Stimulated activated CD4-positive, alpha-beta T cell treated with anti-CD3 and anti-CD28 coated beads, TNF-alpha, amount 100 ng/mL, for 24 hours (primary cell): ENCODE measurements at places on chromosomes 2 and 18.

GRCh38 chr2:102768892-102769291 is 7.1 kb downstream of the TMEM182 start:
- no peak for DNase-seq

DNA sequence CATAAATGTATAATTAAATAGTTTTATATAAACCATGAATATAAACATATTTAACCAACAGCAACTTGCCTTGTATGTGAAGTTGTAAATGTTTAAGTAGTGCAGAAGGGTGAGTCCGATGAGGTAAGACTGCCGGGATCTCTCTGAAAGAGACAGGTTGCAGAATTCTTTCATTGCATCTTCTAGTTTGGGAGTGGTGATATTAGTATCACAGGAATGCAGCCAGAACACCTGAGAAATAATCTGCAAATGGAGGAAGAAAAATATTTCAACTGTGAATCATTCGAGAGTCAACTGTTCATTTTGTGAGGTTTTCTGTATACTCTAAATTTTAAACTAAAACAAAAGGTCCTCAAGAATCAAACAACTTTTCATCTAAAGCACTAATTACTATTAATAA is 123.0 kb downstream of the ABCA12 start:
- DNase-seq, result no peak

GRCh38 chr2:59025157-59025757 is 784.1 kb upstream of the FANCL start:
- no peak for DNase-seq

- DNase-seq, result no peak
These were observed 493.7 kb upstream of the TNP1 start for GRCh38 chr2:217353591-217353990.

DNA sequence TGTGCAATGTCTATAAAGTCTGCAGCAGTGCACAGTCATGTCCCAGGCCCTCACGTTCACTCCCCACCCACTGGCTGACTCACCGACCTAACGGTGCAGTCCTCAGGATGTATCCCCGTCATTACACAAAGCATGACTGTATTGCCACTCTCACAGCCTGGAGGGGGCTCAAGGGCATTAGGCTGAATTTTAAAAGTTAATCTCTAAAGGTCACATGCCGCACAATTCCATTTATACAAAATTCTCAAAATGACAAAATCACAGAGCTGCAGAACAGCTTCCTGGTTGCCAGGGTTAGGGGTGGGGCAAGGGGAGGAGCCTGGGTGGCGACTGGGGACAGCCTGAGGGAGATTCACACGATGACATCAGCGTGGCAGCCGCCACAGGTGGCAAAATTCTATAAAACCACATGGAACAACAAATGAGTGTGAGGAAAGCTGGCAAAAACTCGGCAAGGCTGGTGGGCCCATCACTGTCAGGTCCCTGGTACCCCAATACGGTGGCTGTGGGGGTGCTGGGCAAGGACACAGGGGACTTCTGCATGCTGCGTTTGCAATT is 97.6 kb downstream of the NDUFA10 start:
- peak; percentile 41 for DNase-seq

GRCh38 chr18:26479065-26479680 is 69.2 kb downstream of the KCTD1 start:
- DNase-seq, result no peak

GRCh38 chr2:203122317-203122986 is 107.8 kb downstream of the NBEAL1 start:
- no peak for DNase-seq

DNA sequence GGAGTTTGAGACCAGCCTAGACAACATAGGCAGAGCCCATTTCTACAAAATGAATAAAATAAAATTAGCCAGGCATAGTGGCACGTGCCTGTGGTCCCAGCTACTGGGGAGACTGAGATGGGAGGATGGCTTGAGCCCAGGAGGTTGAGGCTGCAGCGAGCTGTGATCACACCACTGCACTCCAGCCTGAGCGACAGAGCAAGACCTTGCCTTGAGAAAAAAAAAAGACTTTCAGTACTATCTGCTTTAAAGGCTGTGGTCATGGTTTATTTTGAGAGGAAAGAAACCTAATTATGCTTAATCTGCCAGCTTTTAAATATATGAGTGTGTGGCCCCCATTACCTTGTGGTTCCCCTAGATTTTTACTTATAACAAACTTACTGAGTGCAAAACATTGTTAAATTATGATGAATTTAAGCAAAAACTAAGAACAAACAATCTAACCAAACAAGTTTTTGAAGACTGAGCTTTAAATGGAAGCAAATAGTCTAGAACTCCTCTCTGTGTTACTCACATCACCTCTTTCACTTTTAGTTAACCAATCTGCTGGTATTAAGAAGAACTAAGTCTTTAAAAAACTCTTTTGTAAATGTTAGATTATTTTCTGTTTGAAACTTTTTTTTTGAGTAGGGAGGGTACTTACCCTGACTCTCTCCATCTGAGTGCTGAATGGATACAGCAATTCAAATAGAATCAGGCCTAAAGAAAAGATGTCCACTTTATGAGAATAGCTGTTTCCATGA is 65.4 kb downstream of the EIF2AK3 start:
- DNase-seq, result no peak

DNA sequence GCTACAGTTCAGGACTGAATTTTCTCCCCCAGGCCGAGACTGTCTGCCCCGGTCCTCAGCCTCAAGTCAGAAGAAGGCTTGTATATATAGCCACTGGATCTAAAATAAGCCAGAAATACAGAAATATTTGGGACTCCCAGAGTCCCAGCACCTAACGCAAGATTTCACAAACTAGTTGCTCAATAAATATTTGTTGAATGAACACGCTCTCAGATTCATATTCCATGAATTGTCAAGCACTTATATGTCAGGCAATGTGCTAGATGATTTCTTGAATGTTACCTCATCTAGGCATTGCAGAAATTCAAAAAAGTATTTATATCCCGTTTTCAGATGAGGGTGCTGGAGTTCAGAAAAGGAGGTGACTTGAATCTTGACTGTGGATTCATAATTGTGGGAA is 163.7 kb upstream of the KLHL29 start:
- no peak for DNase-seq

DNA sequence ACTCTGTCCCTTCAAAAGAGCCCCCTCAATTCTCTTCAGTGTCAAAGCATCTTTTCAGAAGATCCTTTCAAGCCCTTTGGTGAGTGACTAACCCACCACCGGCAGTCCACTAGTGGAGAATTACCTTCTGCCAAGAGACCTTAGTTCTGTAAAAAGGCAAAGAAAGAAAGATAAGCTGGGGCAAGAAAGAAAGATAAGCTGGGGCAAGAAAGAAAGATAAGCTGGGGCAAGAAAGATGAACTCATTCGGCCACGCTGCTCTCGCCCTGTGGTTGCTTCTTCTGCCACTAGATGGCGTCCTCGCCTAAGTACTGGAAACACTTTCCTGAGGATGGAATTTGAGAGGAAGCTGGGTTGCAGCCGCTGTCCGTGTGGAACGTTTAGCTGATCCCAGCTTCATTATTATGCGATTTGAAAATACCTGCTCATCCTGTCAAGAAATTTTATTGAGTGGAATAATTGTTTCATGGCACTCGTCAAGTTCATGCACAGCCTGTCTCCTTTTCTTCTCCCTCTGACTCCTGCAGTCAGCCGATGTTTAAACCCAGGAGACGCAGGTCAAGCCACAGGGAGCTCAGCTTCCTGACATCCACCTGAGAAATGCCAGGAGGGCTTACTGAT is 17.3 kb upstream of the ANXA4 start:
- peak; percentile 82 for DNase-seq

GRCh38 chr2:239272626-239273025 is 128.2 kb downstream of the HDAC4 start:
- no peak for DNase-seq

DNA sequence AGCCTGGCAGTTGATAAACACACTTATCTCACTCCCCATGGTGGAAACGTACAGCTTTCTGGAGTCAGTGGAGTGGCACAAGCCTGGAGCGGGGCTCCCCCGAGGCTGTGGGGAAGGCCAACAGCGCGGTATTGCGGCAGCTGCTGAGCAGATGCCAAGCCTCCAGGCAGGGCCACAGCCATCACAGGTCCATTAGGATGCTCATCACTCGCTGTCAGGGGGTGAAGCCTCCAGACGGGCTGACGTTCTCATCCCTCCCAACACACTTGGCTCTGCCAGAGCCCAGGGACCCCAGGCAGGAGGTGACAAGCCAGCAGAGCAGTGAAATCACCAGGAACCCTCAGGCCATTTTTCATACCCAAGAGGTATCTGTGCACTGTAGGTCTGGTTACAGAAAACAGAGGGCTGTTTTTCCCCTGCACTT is 529.2 kb upstream of the KLHL29 start:
- DNase-seq, result no peak

GRCh38 chr18:45939236-45939635 is 27.9 kb downstream of the EPG5 start:
- no peak for DNase-seq

DNA sequence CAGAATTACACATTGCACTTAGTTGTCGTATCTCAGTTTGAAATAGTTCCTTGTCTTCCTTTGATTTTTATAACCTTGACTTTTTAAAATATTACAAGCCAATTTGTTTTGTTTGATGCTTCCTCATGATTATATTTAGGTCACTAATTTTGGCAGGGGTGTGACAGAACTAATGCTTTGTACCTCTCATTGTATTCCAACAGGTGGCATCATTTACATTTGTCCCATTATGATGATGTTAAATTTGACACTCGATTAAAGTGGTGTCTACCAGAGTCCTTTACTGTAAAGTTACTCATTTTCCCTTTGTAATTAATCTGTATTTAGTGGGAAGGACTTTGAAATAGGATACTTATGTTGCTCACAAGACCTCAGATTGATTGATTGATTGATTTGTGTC is 21.5 kb upstream of the MFSD2B start:
- no peak for DNase-seq

DNA sequence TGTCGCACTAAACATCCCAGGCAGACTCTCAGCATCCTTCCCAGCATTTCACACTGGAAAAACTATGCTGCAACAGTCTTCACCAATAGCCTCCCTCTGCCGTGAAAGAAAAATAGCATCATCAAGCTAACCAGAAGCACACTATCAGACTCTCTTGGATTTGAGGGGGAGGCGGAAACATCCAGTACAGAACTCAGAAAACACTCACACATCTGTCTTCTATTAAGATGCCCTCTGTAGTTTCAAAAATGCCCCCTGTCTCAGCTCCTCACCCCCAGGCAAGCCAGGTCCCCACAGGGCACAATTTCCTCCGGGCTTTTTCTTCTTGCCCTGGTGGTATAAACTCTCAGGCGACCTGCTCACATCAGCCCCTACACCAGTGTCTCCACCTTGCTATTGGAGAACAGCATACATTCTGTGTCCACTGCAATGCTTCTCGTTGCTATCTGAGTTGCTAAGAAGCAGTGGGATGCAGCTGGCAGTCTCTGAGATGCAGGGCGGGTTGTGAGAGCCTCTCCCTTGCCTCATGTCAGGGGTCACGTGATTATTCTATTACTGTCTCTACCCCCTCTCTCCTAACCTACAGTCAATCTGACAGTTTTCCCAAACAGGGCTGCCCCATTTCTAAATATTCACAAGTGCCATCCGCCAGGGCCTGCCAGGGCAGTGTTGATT is 189.9 kb downstream of the INO80D start:
- DNase-seq, result no peak

- no peak for DNase-seq
These were observed 170.1 kb downstream of the UBR3 start for GRCh38 chr2:169997140-169997887.

- DNase-seq, result no peak
These were observed 194.1 kb downstream of the TPGS2 start for GRCh38 chr18:36634573-36635216.

DNA sequence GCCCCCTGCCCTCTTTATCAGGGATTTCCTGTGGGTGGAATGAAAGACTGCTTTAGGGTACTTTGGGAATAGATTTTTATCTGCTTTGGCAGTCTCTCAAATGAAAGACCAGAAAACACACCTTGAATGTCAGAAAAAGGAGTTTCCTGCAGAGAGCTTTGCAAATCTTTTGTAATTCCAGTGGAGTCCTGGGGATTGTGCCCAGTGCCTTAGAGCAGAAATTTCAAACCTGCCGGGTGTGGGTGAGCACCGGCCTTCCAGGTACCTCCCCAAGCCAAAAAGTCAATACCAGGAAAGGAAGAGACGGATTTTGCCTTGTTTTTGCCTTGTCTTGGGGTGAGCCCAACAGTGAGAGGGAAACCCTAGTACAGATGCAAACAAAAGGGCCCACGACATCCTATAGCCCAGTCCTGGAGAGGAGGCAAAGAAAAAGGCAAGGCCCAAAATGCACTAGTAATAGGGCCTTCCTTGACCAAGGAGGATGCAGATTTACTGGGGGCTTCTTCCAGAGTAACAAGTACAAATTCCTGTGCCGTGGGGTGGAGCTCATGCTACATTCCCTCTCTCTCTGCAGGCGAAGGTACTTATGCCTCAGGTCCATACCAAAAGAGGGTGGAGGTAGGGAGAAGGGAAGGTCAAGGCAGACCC is 36.4 kb downstream of the FOXI3 start:
- no peak for DNase-seq

DNA sequence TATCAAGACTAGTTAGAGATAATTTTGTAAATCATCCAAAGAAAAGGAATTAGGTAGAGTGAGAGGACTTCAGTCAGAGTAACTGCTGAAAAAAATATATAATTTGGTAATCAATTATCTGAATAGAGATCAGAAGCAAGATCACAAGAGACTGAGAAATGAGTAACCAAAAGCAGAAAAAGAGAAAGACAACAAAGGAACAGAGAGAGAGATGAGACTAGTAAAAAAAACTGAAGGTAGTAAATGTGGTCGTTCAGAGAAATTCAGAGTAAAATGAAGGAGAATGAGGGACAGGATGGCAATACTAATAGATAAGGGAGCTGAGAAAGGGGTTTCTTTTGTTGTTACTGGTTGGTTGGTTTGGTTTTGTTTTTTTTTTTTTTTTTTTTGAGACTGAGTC is 16.5 kb downstream of the STRN start:
- DNase-seq, result no peak

GRCh38 chr2:157427003-157427921 is 16.6 kb downstream of the CYTIP start:
- no peak for DNase-seq

DNA sequence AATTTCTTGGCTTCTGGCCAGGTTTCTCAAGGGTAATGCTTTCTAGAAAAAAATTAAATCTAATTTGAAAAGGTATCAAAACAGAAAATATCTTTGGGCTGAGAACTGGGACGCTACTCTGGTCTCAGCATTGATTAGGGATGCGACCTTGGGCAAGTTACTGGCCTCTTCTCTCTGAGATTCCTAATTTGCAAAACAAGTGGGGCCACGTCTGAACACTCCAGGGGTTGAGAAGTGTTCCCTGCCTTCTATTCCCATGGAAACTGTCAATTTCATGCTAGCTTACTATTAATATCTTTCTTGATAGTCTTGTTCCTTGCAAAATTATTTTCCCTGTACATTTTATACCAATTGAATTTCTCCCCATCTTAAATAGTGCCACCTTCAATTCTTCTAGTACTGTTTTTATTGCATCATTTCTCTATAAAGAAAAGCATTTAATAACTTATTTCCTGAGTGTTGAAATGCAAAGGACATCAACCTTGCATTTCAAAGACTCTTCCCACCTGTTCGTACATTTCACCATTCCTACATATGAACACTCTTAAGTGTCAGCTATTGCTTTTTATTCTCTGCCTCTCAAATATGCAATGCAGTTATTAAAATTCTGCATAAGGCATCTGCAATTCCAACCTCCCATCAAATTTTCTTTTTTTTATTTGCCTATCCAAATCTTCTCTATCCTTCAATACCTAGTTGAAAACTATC is 118.3 kb upstream of the DSEL start:
- DNase-seq, result no peak

GRCh38 chr2:64324746-64325410 is 129.1 kb upstream of the LGALSL start:
- DNase-seq, result no peak
